ENCODE measurements at places on chromosomes 6 and 20.
A peak's percentile ranks its signal among the peaks of the same experiment; 100 is the strongest.

DNA sequence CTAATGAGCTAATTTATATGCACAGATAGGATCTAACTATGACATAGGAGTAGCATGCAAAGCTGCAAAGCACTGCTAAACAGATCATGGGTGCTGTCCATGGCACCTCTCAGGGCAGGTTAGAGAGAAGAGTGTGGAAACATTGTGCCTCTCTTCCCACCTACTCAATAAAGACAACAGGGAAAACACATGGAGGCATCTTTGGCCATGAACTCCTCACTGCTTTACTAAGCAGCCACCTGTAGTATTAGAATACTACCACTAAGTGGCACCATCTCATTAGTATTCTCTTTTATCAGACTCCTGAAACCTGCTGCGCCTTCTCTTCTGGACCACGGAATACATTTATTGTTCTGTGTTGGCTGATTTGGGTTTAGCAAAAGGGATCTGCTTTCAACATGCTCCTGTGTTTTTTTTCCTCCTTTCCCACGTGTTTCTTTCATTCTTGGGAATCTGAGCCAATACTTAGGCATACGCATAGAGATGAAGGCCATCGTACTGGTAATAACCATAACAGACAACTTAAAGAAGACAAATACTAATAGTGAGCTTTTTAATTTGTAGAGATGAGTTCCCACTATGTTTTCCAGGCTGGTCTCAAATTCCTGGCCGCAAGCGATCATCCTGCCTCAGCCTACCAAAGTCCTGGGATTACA lies 9.4 kb upstream of the HDDC2 start:
- DNase-seq = peak; percentile 74

DNA sequence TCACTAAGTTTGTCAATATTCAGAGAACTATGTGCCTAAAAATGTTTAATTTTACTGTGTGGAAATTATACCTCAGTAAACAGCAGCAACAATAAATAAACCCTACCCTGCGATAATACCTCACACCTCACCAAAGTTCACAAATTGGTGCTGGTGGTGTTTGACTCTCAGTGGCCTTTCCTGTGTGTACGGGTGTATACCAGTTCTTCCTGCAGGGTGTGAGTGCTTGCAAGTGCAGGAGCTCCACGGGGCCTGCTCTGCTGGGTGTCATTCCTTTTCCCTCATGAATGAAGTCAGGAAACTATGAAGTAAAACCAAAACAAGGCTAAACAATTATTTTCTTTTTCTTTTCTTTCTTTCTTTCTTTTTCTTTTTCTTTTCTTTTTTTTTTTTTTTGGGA lies 4.1 kb upstream of the ENPP5 start:
- DNase-seq = no peak

DNA sequence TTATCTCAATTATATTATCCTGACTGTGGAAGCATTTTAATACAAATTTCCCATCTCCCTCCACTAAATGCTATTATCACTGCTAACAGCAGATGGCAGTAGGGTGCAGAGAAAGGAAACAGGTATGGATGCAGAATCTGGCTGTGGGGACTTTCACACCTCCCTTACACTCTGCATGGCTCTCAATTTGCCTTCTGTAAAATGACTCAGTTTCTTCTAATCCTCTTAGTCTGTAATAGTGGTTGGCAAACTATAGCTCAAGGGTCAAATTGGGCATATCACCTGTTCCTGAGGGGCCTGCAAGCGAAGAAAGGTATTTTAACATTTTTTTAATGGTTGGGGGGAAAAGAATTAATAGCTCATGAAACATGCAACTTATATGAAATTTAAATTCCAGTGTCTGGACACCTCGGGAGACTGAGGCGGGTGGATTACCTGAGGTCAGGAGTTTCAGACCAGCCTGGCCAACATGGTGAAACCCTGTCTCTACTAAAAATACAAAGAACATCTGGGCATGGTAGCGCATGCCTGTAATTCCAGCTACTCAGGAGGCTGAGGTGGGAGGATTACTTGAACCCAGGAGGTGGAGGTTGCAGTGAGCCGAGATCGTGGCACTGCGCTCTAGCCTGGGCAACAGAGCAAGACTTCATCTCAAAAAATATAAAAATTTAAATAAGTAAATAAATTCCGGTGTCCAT lies 83.5 kb downstream of the ZMYND8 start:
- DNase-seq = peak; percentile 69

DNA sequence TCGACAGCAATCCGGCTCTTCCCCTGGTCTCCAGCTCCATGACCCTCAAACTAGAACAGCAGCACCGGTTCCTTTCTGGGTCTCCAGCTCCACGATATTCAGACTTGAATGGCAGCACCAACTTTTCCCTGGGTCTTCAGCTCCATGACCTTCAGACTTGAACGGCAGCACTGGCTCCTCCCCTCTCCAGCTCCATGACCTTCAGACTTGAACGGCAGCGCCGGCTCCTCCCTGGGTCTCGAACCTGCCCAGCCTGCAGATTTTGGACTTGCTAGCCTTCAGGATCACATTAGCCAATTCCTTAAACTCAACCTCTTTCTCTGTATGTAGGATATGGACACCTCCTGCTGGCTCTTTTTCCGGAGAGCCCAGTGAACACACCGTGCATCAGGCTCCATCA lies 350.9 kb downstream of the PREX1 start:
- DNase-seq = no peak

DNA sequence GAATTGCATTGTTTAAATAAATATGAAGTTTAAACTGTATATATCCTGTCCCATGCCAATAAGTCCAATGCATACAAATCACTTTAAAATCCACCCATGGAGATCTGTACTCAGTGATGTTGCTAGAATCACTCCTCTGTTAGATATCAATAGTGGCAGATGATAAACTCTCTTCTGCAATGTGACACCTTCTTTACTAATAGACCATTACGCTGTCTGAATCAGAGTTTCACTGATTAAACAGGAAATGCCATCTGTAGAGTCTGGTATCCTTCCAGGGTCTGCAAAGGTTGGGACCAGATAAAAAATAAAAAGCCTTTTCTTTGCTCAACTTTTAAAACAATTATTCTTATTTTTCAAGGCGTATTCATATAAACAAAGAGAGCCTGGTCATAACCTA lies 134.5 kb downstream of the EDN3 start:
- no peak for DNase-seq

- DNase-seq = no peak
These were observed 460.5 kb upstream of the ARID1B start for GRCh38 chr6:156316583-156317125.

GRCh38 chr6:54198134-54198533 lies 86.9 kb downstream of the MLIP start:
- DNase-seq = no peak

DNA sequence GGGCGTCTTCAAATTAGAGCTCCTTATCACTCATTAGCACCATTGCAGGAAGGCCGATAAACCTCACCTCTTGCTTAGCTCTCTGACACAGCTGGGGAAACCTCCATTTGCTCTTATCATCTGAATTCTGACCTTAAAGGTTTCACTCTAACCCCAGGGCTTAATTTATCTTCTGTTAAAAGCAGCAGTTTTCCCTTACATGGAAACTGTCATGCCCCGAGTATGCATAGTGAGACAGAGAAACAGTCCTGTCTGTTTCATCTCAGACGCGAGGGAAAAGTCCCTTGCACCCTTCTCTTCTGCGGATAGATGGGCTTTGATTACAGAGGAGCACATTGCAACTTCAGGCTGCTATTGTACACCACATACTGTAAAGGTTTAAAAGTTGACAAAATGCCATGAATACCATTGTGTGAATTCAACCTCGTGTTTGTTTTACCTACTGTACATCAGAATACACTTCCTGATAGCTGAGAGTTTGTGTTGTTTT lies 191.5 kb upstream of the BMP2 start:
- peak; percentile 80 for DNase-seq

DNA sequence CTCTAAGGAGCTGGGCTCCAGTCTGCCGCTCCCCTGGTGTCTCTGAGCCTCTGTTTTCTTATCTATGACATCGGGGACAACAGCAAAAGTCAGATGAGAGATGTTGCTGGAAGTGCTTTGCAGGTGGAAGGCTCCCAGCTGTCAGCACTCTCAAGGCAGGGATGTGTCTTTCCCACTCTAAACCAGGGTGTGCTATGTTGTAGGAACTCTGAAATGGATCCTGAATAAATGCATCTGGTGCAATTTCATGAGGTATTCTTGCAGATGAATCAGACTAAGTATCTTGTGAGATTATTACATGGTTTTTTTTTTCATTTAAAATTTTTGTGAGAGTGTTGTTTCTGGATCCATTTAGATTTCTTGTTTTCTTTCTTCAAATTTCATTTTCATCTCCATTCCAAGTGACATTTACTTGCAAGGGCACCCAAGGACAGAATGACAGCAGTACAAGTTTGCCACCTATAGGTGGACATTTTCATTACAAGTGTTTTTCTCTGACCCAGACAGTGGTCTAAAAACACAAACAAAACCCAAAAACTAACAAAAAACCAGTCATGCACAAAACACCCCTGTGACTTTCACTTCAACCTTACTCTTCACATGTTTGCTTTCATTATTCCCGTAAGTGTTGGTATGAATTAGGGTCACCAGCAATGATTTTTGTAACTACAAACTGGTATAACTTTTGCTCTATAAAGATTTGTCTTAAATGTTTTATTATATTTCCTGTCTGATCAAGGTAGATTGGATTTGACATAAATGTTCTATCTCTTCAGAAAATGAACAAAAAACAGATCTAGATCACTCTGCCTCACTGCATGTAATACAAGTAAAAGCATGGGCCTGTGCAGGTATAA lies 14.7 kb upstream of the SIM1 start:
- DNase-seq = peak; percentile 65
